Activated CD4-positive, CD25-positive, alpha-beta regulatory T cell (primary cell): ENCODE measurements at places on chromosomes 11 and 22.

GRCh38 chr11:67356387-67356863 is 3.1 kb upstream of the POLD4 start:
- DNase-seq, result no peak

DNA sequence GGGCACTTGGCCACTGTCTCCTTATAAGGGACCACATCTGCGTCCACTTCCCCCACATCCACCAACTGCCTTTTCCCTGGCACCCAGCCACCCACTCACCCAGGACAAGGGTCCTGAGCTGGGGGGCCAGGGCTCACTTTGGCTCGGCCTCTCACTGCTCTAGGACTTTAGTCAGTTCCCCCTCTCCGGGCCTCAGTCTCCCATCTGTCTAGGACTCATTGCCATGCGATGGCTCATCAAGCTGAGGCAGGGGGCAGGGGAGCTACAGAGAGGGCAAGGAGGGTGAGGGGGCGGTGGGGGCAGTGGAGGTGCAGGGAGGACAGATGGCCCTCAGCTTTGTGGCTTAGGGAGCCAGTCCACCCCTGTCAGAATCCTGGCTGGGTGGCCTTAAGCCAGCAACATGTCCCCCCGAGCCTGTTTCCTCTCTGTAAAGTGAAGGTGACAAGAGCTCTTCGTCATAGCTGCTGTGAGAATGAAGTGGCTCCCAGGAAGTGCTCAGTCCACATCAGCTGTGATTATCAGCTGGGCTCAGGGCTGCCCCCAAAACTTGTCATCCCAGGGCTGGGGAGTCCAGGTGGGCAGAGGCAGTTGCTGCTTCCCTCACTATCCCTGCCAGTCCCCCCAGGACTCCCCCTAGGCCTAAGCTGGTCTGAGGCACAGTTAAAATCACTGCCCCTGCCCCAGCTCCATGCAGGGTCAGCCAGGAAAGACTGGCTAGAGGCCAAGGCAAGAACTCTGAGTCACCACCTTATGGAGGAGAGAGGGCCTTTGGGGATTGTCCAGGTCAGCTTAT is 14.9 kb downstream of the RAC2 start:
- no peak for DNase-seq

GRCh38 chr11:17839450-17839849 is 104.9 kb downstream of the KCNC1 start:
- DNase-seq, result no peak

DNA sequence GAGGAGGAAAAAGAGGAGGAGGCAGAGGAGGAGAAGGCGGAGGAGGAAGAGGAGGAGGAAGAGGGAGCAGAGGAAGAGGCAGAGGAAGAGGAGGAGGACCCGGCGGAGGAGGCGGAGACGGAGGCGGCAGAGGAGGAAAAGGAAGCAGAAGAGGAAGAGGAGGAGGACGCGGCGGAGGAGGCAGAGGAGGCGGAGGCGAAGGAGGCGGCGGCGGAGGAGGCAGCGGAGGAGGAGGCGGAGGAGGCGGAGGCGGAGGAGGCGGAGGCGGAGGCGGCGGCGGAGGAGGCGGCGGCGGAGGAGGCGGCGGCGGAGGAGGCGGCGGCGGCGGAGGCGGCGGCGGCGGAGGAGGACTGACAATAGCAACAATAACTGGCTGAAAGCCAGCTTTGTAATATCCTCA is 616.6 kb downstream of the TBC1D22A start:
- no peak for DNase-seq

DNA sequence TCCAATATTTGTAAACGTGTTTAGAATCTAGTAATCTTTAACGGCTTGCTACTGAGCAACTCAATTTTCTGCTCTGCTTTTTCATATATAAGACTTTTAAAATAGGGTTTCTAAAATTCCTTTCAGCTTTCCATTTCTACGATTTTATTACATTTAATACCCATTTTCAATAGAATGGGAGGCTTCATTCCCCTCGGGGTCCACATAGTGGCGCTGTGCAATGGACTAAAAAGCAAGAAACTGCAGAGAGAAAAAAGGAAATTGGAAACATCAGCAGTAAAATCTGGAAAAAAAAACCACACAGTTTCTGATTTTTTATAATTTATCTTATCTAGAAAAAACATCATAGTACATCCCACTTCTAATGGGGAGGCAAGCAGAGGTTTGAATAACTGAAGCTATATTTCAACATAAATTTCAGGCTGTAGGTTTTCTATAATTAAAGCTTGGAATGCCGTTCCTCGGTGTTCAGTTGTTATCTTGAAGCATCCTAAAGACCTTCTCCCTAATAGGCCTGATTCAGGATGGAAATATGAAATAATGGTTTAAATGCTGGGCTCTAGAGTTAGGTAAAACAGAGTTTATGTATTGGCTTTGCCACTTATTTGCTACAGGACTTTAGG is 18.7 kb upstream of the JHY start:
- peak; percentile 10 for DNase-seq

GRCh38 chr11:78810559-78811009 is 235.9 kb upstream of the NARS2 start:
- DNase-seq, result no peak

DNA sequence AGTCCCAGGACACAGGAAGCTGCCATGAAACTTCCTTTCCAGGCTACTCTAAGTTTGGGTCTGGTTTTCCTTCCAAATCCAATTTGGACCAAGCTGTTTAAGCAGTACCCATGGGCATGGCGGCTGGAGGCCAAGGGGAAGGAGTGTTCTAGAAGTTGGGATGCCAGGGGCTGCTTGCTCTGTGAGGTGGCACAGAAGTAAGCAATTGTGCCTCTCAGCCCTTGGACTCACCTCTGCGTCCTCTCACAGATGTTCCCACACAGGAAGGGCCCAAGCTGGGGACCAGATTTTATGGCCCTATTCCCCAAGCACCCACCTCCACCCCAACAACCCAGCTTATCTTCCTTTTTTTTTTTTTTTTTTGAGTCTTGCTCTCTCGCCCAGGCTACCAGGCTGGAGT is 3.5 kb upstream of the DGAT2 start:
- no peak for DNase-seq

- no peak for DNase-seq
These were observed 20.0 kb downstream of the DTX4 start for GRCh38 chr11:59191890-59192289.

DNA sequence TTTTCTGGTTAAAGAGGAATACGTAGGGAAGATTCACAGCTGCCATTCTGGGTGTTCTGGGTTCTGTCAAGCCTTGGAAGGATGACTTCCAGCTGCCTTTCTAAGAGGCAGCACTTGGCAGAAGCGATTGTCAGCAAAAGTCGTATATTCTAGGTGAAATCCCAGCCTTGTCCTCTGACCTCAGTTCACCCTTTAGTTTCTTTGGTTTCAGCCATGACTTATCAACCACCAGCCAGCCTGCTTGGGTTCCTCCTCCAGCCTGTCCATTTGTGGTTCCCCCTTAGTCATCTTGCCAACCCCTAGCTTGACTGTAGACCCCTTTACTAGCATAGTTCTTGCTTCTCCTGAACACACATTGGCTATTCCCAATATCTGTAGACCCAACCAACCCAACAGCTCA is 102.3 kb upstream of the CD44 start:
- DNase-seq, result no peak

DNA sequence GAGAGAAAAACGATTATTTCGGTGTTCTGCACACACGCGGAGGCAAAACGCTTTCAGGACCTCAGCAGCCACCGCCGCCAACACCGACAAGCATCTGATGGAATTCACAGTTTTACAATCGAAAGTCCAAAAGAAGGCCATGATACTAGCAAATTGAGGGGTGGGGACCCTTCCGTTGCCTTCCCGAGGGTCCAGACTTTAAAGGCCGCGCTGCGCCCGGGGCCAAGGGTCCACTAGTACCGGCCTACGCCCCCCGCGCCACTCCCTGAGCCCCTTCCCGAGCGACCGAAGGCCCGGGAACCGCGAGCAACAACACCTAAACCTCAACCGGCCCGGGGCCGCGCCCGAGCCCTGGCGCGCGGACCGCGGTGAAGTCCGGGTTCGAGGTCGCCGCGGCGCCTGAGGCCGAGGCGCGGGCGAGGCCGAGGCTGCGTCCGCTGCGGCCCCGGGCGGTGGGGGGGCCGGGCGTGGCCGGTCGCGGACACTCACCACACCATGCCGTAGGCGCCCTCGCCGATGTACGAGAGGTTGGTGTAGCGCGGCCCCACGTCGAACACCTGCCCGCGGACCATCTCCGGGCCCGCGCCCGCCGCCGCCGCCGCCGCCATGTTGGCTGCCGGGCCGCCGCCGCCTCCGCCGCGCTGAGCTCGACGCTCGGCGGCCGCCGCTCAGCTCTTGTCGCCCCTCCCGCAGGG is 465 bp downstream of the MAPK1 start:
- DNase-seq, result no peak

- DNase-seq, result no peak
These were observed 89.3 kb upstream of the SLC22A12 start for GRCh38 chr11:64501500-64502427.

- no peak for DNase-seq
These were observed 8.8 kb downstream of the ARCN1 start for GRCh38 chr11:118581057-118581456.

DNA sequence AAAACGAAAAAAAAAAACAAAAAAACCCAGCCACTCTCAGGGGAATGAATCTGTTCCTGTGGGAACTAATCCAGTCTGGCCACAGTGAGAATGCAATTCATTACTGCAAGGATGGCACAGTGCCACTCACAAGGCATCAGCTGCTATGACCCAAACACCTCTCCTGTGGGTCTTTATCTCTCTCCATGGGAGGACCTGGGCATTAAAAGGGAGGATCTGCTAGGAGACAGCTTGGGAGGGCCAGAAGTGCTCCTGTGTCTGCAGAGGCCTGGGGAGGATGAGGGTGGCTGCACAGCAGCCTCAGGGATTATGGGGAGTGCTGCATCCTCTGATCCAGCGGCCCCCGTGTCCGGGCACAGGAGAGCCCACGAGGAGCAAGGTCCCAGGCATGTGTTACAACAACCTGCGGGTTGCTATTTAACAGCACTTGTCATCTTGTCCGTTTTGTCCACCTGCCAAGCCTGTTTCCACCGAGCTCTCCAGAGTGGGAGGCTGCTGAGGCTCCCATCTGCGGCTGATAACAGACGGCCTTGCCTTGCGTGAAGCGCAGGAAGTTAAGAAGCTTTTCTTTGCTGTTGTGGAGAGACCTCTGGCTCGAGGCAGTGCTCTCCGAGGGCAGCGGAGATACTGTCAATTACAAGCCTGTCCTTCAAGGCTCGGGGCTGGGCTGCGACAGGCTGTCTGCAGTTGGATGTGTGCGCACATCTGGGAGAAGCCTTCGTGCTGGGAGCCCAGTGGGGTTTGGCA is 97.7 kb downstream of the NXPE2 start:
- DNase-seq, result no peak

GRCh38 chr11:2325123-2325522 is 23.3 kb downstream of the TSPAN32 start:
- no peak for DNase-seq

DNA sequence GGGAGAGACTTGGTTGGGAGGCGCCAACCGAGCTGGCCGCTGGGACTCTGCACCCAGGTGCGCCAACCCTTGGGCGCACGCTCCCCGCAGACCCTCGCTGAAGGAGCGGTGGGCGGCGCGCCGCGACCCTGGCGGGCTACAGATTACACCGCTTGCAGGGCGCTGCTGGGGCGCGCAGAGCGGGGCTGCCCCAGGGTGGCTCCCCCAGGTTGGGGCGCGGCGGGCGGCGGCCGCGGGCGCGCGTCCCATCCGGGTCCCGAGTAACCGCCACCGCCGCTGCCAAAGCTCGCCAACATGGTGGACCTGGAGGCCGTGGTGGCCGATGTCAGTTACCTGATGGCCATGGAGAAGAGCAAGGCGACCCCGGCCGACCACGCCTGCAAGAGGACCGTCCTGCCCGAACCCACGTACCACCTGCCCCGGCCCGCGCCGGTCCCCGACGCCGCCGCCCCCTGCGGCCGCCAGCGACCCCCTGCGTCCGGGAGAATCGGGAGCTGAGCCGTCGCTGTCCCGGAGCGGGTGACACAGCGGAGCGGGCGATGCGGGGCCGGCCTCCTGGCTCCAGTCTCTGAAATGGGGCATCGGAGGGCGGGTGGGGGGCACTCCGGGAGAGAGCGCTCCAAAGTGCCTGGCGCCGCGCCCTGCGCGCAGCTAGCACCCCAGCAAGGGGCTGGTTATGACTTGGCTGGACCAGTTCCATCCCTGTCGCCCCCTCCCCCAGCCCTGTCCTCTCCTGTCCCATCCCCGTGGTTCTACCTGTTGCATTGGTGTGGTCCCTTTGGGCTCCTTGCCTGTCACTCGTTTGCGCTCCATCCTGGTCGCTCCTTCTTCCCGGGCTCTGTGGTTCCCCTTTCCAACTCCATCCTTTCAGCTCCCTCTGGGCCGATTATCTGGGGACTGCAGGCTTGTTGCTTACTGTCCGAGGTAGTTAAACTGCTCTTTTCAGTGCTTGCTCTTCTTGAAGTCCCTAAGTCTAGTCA is 143.3 kb upstream of the GRK3 start:
- no peak for DNase-seq

DNA sequence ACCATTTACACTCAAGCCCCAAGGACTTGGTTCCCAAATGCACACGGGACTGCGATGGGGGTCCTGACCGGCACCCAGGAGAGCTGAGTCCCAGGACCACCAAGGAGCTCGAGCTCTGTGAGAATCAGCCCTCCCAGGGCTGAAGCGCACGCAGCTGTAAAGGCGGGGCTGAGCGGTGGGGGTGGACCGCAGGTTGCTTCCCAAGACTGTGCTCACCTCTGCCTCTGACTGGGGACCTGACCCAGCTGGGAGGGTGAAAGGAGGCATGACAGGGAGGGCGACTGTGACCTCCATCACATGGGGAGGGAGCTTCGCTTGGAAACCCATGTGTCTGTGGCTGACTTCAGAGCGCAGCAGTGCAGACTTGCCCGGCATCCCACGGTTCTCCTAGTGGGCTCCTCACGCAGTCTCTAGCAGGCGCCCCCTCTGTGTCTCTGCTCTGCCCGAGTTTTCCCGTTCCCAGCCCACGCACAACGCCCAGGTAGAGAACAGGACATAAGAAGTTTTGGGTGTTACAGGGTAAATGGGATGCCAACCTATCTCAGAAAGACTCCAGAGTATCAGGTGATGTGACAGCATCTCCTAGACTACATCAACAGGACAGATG is 15.4 kb upstream of the NAP1L4 start:
- DNase-seq, result no peak

DNA sequence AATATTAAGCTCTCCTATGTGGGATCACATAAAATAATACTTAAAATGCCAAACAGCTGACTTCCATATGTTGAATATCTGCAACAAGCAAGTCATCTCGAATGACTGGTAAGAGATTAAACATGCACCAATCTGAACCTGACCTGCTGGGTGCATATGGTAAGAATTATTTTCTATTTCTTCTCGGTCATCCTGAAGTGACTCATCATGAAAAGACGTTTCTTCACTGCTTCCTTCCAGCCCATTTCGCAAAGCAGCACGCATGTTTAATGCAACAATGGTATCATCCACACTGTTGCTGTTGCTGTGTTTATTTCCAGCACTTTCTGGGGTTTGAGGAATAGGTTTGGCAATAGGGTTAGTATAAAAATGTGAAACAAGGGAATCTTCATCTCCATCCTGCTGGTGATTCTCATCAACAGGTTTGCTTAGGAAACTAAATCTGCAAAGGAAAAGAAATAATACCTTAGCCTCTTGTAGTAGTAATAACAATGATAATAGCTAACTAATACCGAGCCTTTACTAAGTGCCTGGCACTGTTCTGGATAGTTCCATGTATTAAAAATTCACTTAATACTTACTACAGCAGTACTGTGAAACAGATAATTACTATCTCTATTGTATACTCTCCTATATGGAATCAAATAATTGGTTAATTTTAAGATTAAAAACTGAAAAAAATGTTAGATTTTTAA is 52.0 kb upstream of the CHRNA10 start:
- no peak for DNase-seq

GRCh38 chr11:34165121-34165520 is 59.7 kb downstream of the NAT10 start:
- no peak for DNase-seq
